Right cardiac atrium (tissue), 5 donors: ENCODE measurements at places on chromosomes 6 and 20.

- DNase-seq = no peak
Observed at GRCh38 chr6:92043777-92044176, 1375.6 kb downstream of the EPHA7 start.

DNA sequence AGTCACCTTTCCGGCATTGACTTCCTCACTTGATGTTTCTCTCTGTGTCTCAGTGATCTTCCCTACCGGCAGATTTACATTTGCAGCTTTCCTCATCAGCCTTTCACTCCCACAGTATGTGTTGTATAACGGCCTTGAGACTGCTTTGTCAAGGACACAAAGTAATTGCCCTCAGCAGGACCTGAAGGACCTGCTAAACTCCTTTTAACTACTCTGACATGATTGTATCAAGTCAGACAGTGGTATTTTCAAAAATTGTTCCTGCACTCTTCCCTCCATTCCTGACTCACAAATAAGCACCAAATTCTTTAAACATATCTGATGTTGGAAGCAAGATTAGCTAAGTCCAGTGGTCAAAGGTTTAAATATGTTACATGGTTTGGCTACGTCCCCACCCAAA lies 62.4 kb downstream of the PDE10A start:
- no peak for DNase-seq

GRCh38 chr20:43397147-43397546 lies 60.5 kb upstream of the SRSF6 start:
- no peak for DNase-seq

DNA sequence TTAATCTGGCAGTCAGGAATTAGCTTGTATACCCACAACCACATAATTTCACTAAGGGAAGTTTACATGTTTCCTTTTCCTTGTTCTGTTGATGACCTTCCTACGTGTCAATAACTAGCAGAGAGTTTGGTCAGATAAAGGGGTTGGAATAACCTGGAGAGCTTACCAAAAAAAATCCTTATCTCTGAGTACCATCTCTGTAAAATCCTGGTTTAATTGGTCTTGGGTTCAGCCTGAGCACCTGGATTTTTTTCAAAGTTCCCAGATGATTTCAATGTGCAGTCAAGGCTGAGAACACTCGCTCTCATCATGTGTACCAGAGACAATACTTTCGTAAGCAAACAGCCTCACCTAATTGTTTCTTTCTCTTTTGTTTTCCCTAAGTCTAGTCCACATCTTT lies 483.8 kb upstream of the FLRT3 start:
- no peak for DNase-seq

DNA sequence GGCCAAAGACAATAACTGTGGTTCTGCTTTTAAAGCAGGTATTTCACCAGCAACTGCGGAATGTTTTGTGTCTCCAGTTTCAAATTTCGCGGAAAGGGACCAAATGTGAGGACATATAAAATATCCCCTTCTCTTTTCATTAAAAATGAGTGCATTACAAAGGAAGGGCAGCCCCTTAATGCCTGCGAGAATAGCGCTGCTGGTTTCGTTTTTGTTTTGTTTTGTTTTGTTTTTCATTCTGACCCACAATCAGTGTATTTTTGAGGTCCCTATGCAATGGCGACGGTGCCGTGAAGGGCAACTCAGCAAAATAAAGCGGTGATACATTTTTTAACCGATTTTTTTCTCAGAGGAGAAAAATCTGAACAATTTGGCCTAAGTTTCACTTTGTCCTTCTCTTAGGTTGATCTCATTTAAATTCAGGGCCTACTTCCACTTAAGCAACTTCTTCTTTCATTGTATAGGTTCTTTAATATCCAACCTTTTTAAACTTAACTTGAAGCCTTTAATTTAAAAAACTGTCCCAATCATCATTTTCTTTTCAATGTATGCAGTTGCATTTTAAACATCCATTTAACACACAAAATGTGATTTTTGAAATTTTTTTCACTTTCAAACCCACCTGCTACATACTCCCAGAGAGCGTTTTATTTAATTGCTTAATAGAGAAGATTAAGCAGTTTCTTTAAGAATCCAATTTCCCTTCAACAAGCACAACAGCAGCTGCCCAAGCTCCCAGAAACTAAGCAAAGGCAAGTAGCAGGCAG lies 2.9 kb upstream of the HIVEP2 start:
- no peak for DNase-seq

DNA sequence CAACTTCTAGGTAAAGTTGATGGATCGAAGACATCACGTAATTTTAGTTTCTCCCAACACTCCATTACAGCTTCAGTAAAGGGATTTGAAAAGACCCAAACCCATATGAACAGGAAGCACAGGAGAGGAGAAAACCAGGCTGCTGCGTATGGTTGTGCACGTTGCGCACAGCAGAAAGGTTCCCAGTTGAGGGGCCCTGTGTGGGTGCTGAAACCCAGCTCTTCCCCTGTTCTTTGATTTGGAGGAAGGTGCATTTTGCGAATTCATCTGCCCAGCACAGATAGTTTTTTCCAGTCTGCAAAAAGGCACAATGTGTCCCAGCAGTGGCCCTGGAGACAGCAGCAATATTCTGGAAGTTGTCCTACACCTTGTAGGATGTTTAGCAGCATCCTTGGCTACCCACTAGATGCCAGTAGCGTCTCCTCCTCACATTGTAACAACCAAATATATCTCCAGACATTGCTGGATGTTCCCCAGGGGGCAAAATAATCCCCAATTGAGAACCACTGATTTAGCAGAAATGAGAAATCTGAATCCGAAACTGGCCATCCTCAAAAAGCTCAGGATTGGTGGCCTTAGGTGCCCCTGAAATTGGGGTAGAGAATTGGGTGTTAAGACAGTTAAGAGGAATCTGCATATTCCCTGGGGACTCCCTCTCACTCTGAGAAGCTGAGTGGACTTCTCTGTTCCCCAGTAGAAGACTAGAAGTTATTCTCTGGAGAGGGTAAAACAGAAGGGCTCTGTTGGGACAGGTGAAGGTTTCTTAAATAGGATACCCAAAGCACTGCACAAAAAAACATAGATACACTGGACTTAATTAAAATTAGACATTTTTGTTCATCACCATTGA lies 12.2 kb downstream of the SUN5 start:
- no peak for DNase-seq

GRCh38 chr6:112800439-112800838 lies 453.3 kb downstream of the RFPL4B start:
- DNase-seq = no peak
